Stimulated activated CD4-positive, alpha-beta T cell treated with anti-CD3 and anti-CD28 coated beads, Interleukin-15, amount 100 ng/mL, for 1 hour (primary cell): ENCODE measurements at places on chromosomes 5 and 9.

GRCh38 chr9:128088253-128088945 is 20.4 kb downstream of the SLC25A25 start:
- DNase-seq, result no peak

DNA sequence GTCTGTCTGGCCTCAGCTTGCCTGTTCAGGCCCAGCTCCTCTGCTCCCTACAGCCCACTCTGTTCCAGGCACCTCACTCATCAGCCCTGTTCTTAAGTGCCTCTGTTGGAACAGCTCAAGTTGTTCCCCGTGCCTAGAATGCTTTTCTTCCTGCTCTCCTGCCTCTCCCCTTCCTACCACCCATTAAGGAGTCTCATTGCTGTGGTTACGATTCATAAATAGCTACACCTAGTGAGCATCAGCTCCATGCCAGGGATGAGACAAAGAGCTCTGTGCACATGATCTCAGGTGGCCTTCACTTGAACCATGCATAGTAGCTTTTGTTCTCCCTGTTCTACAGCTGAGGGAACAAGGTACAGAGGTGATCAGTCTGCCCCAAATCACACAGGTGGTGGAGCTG is 54.3 kb downstream of the PSD2 start:
- no peak for DNase-seq

DNA sequence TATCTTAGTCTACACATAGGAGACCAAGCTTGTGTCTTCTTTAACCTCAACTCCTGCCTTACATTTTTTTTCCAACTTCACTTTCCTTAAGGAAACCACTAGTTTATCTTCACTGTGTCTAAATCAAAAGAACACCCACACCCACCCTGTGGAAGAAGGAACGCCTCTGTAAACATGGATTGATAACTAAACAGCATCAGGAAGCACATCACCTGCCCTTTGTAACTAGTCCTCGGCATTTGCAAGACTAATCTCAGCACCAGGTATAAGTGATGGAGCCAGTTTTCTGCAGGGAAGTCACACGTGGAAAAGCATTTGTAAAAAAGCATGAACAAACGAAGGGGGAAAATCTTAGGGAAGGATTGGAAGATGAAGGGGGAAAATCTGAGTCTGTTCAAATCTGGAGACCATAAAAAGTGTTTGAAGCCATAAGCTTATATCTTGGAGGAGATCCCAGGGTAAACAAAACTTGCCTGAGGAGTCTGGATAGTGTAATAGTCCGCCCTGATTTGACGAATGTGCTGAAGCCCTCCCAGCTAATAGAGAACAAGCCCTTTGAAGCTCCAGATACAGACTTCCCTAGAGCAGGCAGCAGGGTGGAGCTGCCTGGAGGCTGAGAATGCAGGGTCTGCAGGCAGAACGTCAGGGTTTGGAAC is 117.3 kb upstream of the LHFPL2 start:
- no peak for DNase-seq

DNA sequence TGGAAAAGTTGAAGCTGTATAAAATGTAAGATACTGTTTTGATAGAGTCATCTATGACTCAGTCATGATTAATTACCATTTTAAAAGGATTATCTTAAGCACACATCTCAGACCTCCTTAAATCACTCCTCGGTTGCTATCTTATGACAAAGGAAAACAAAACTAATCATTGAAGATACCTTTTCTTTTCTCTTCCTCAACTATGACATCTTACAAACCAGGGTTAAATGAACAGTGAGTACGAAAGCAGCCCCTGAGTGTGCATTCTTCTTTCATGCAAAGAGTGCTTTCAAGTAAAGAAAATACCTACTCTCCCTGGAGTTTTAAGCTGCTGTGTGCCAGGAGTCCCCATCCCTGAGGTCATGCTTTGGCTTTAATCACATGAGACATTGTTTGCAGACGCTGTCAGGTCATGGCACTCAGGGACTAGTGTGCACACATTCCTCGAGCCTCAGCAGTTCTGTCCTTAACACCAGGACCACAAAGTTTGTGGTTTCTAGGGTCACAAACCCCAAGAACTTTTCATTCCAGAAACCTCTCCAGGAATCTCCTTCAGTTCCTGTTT is 86.7 kb upstream of the ICE1 start:
- no peak for DNase-seq

DNA sequence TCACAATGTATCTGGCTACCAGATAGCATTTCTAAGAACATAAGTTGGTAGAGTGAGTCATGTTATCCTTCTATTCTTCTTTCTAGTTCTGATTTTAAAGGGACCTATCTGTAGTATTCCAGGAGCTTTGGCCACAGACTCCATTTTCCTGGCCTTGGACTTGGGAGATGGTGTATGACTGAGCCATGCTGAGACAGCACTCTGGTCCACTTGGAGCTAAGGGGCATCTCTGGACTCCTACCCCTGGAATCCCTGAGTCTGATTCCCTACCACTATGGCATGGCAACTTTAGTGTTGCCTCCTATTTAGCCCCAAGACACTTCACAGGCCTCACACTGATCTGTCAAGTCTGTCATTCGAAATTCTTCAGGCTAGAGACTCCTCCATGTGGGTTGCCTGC is 58.8 kb downstream of the BAAT start:
- DNase-seq, result no peak

GRCh38 chr5:66882606-66883227 is 286.5 kb downstream of the MAST4 start:
- DNase-seq, result no peak

DNA sequence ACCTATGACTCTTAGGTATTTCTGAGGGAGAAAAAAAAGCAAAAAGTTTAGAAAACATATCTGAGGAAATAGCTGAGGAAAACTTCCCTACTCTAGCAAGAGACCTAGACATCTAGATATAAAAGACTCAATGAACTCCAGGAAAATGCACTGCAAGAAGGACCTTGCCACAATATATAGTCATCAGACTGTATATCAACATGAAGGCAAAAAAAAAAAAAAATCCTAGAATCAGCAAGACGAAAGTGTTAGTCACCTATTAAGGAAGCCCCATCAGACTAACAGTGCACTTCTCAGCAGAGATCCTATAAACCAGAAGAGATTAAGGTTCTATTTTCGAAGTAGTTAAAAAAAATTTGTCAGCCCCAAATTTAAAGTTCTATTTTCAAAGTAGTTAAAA is 166.2 kb downstream of the TMEM38B start:
- DNase-seq, result no peak

- no peak for DNase-seq
Measured at GRCh38 chr5:148913493-148913892, 87.1 kb downstream of the ADRB2 start.

GRCh38 chr9:5949103-5949699 is 58.5 kb downstream of the MLANA start:
- no peak for DNase-seq

DNA sequence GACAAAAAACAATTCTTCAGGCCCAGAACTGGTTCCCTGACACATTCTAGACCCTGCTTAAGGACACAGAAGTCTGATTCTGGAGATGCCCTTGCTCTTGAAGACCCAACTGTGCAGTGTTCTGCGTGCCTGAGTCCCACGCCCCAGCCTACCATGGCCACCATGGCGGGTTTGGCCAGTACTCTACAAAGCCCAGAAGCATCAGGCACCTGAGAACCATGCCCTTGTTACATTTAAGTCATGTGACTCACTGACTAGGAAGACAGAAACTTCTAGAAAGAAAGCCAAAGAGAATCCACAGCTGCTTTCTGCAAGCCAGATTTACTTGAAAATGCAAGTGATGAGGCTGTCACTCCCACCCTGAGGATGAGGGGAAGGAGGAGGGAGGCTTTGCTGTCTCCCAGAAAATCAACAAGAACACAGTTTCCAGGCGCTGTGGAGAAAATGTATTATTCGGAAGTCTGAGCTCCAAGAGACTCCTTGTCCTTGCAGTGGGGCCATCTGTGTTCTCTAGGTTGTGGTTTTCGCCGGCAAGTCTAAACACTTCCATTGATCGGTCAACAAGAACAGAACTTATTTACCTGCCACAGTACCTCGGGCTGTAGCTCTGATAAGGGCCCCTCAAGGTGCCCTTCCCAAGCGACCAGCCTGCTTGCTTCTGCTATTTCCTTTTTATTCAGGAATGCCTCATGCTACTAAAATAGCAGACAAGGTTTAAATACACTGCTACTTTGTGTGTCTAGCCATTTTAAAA is 81.3 kb upstream of the DMRT1 start:
- no peak for DNase-seq

DNA sequence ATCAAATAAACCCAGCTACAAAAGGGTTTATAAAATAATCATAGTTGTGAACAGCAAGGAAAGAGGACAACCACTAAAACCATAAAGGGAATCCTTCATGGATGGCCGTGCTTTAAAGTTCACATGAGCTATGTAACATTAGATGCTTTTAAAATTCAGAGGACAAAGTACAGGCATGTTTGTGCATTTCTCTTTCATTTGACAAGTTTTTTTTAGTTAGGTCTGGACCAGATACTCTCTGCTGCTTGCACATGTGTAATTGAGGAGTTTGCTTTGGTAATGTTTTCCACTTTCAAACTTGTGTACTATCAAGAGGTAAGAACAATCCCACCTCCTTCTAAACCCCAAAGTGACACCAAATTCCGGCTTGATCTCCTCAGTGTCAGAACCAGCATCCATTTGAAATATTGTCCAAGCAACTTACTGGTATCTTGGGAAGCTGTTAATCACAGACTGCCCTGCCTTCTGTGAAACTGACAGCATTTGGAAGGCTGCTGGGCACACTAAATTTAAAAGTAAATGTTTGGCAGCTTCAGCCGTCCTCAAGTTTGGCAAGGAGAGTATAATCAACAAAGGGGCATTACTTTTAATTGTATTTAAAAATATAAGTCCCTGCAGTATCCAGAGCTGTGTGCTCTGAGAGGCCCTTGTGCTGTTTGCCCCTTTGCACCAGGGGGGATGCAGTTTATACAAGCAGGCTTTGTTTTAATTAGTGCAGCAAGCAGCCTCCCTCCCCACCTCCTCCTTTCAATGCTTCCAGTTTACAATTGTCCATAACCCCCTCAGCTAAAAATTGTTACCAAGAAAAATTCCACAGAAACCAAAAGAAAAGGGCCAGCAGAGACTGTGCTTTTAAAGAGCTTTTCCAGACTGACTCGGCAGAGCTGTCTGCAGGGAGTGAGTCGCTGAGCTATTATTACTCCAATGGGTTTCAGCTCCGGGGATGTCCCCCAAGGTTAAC is 328.3 kb upstream of the MPDZ start:
- DNase-seq, result no peak

GRCh38 chr5:5473226-5473625 is 50.7 kb downstream of the ICE1 start:
- DNase-seq, result no peak

GRCh38 chr5:54870271-54870670 is 115.1 kb downstream of the ESM1 start:
- no peak for DNase-seq

DNA sequence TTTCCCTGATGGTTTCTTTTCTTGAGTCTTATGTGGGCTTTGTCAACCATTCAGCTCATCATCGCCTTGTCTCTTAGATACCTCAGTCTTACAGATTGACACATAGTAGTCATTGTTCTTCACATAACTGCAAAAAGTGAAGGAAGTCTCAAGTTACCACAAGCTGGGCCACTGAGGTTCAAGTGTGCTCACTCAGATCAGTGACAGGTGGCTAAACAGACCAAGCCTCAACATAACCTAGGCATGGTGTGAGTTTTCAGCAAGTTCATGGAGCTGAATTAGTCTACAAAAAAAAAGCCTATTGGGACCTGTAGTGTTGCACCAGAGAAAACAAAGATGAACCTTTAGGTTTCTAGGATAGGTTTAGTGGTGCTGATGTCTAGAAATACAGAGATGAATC is 58.2 kb downstream of the RFK start:
- no peak for DNase-seq

DNA sequence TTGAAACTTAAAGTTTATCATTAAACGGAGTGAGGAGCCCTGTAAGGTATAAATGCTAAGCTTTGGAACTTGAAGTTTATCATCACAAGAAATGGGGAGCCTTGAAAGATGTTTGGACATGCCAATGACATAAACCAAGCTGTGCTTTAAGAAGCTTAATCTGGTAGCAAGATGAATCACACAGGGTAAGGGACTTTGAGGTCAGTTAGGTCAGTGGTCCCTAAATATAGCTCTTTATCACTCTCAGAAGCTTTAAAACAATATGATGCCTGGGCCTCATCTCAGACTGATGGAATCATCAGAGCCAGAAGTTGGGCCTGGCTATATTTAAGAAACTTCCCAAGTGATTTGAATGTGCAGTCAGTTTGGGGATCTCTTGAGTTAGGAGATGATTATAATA is 85.7 kb downstream of the TNC start:
- DNase-seq, result no peak

GRCh38 chr5:56814963-56815657 is at the start of gene MAP3K1:
TSS of gene MAP3K1 (plus strand) at chr5:56815549. CDS start at chr5:56815574, 25 bp downstream.
- DNase-seq, result peak; percentile 68

DNA sequence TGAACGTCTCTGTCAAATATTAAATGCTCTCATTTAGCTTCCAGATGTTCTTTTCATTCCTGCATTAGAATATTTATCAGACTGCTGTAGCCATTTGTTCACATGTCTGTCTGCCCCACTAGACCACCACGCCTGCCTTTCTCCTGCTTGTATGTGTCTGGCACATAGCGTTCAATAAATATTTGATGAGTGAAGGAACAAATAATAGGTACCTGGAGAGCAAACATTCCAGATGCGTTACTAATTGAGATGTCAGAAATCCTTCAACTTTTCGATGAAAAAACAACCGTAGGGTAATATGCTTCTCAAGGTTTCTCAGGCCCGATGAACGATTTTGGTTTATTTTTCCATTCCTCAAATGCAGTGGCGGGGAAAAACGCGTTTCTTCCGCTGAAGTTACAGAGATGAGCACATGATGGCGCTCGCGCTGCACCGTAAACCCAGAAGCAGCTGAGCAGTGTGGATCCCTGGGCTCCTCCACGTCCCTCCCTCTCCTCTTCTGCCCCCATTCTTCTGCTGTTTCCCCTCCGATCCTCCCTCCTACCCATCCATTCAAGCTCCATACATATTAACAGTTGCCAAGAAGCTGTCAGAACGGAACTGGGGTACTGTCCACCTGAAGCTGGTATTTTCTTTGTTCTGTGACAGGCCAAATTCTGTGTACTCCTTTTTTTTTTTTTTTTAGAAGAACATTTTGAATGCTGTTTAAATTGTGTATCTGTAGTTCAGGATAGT is 245.4 kb downstream of the MPDZ start:
- no peak for DNase-seq

DNA sequence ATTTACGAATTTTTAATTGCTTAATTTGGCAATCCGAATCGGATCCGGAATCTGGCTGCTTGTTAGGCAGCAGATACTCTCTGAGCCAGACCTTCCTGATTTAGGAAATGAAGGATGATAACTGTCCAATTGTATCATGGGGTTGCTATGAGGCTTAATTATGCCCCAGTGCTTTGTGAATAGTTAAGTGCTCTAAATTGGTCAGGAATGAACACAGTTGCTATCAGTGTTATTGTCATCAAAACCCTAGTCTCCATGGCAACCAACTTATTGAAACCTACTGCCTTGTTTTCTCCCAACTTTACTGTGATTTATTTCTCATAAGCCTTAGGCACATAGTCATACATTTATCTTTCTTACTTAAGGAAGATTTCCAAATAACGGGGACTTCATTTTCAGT is 47.9 kb downstream of the MAMDC2 start:
- no peak for DNase-seq

DNA sequence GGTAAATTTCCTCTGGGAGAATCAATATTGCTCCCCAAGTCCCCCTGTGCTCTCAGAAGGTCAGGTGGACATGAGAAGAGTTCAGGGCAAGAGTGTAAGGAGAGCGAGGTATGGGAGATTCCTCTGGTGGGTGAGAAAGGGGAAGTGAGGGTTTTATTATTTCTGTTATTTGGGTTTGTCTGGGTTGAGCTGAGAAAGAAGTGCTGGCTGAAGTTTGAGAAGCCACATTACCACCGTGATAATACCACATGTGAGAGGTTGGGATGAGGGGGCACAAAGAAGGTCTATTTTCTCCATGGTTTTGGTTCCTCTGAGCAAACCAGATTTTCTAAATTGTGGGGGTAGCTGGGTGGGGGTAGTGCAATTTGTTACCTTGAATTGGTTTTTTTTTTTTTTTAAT is 350.4 kb downstream of the OSTF1 start:
- DNase-seq, result no peak
